ENCODE measurements at places on chromosomes 13 and 19.

DNA sequence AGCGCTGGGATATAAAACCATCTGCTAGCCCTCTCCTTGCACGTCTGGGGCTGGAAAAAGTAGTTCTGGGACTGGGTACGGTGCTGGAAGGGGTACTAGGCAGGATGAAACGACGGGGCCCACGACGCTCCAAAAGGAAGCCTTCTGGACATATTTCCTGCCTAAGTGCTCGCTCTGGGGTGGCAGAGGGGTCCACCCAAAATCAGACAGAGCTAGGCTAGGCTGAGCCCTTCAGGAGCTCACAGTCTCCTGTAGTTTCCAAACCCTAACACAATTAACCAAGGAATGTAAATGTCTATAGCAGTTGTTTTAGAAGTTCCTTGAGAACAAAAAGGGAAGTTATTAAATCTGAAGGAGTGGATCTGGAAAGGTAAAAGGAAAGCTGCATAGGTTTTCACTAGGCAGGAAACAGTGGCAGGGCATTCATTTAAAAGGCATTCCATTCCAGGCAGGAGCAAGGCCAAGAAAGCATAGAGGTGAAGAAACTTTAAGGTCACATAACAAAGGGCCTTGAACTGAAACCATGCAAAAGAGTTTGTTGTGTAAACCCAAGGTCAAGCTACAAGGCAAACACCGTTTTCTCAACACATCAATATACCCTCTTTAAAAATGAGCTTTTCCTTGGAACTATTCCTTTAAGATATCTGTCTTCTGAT, 634 bp upstream of the DIAPH3 start:
- DNase-seq = no peak

GRCh38 chr13:50631041-50631440, 212.5 kb downstream of the DLEU7 start:
- DNase-seq = no peak

DNA sequence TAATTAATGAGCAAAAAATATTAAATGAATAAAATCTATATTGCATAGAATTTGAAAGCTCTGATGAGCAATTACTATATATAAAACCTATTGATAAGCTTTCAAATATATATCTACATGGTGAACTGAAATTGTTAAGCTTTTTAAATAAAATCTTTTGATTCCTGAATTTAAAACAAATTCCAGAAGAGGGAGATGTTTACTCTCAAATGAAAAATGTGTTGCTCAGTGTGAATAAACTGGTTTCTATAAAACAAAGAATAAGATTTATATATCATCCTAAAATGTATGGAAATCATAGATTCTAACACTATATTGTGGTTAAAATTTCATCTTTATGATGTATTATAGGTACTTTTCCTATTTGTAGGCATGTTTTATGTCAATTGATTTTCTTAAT, 171.5 kb upstream of the SLITRK6 start:
- DNase-seq = no peak

DNA sequence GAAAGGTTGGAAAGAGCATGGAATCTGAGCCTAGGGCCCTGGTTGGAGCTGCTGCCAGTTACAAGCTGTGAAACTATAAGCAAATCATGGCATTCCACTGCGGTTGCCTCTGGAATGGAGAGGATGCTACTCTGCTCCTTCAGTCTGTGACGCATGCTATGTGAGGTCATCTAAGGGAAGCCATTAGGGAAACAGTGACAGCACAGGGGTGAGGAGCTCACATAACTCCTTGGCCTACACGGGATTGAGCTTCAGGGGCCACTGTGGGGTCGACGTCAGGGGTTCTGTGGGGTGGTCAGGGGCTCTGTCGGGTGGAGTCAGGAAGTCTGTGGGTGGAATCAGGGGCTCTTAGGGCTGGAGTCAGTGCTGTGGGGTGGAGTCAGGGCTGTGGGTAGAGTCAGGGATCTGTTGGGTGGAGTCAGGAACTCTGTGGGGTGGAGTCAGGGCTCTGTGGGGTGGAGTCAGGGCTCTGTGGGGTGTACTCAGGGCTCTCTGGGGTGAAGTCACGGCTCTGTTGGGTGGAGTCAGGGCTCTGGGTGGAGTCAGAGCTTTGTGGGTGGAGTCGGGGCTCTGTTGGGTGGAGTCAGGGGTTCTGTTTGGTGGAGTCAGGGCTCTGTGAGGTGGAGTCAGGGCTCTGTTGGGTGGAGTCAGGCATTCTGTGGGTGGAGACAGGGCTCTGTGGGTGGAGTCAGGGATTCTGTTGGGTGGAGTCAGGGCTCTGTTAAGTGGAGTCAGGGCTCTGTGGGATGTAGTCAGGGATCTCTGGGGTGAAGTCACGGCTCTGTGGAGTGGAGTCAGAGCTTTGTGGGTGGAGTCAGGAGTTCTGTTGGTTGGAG, 35.8 kb upstream of the MEDAG start:
- DNase-seq = peak; percentile 99

- DNase-seq = no peak
These were observed 12.2 kb downstream of the FPR3 start for GRCh38 chr19:51807111-51807701.

DNA sequence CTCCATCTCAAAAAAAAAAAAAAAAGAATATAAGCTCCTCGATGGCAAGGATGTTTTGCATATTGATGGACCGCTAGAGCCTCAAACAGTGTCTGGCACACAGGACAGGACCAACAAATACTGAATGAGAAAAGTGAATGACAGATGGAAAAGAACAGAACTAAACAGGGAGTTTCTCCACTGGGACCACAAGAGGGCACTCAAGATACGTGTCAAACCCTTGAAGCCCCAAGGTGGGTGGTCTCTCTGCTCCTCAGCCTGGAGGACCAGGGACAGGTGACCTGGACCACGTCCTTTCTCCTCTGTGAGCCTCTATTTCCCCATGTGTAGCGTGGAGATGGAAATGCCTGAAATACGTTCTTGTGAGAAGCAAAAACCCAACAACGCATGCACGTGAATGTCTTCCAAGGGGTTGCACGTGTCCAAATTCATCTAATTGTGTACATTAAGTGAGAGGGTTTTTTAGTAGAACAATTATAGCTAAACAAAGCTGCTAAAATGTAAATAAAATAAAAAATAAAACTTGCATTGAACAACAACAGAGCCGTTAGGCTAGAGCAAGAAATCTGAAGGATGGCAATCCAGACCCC, 5.7 kb upstream of the CDC42EP5 start:
- no peak for DNase-seq

GRCh38 chr19:55082020-55082851, 6.6 kb downstream of the EPS8L1 start:
- no peak for DNase-seq

GRCh38 chr13:46166224-46166584, 15.8 kb downstream of the LCP1 start:
- no peak for DNase-seq

DNA sequence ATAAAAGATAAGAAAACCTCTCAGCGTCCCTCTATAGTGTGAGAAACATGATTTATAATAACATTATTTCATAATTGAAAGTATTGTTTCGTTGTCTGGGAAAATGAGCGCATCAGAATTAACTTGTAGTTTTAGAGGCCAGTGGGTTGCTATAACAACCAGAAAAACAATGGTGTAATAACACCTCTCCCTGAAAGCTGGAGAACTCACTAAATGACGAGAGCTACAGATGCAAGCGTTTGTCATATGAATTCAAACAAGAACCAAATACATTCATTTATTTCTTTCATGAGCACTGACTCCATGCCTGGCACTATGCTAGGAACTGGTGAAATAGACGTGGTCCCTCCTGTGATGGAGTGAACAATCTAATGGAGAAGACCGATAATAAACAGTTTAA, 16.3 kb downstream of the KBTBD7 start:
- no peak for DNase-seq

DNA sequence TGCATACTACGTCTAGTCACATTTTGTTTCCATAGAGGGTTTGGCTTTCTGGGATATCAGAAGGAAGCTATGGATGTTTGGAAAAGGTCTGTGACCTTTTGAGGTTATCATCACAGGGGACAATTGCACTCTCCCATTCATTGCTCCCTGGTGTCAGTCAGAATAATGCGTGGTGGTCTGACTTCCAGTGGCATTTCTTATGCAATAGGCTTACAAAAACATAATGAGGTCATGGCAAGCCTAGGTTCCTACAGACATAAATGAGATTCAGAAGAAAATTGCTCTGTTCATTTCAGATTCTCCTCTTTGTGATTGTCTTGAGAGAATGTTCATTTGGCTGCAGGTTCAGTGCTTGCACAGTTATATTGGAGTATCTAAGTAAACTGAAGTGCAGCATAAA, 54.6 kb downstream of the ARHGAP35 start:
- no peak for DNase-seq

DNA sequence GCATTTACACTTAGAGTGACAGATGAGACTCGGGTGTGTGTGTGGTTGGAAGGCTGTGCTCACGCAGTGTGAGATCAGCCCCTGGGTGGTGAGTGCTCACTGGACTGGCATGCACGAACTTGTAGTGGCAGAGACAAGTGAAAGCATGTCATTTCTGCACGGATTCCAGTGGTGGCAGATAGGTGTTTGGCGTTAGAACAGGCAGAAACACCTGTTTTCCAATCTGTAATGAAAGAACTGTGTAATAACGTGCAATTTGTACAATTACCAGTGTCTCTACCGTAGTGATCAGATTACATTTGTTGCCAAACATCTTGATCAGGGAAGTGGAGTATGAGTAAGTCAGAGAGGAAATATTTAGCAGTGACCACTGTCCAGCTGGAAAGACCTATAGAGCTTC, 8.2 kb downstream of the LAMP1 start:
- no peak for DNase-seq
